RWPE2 (cell line): ENCODE measurements at places on chromosomes 12 and 14.

DNA sequence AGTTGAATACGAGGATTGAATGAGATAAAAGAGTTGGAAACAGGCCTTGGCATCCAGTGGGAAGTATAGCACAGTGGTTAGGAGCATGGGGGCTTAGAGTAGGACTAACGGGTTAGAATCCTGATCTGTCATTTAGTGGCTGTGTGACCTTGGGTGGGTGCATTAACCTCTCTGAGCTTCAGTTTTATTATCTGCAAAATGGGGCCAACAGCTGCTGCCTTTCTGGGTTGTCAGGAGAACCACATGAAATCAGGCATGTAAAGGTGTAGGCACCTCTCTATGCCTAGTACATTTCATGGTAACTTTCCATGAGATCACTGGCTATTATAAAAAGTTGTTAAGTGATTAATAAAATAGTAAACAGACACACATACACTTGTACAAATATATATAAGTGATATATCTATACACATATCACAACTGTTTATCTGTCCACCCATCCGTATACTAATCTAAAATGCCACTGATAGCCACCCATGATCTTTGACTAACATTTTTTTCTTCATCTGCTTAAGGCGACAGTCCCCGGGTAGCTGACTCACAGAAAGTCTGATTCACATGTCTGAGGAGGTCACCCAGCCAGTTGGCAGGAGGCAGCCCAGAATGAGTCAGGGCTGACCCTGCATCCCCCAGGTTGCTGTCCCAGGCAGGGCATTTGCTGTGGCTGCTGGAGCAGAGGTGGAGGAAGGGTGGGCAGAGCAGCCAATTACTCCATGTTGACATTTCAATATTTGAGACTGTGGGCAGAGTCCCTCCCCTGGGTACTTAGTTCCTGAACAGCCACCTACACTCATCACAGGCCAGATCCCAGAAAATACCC lies 125.6 kb upstream of the NOS1 start:
- DNase-seq = no peak

- DNase-seq = no peak
These were observed 9.6 kb downstream of the GSG1 start for GRCh38 chr12:13093848-13094220.

GRCh38 chr12:6899837-6900519 lies 4.6 kb upstream of the LRRC23 start:
- DNase-seq = no peak

DNA sequence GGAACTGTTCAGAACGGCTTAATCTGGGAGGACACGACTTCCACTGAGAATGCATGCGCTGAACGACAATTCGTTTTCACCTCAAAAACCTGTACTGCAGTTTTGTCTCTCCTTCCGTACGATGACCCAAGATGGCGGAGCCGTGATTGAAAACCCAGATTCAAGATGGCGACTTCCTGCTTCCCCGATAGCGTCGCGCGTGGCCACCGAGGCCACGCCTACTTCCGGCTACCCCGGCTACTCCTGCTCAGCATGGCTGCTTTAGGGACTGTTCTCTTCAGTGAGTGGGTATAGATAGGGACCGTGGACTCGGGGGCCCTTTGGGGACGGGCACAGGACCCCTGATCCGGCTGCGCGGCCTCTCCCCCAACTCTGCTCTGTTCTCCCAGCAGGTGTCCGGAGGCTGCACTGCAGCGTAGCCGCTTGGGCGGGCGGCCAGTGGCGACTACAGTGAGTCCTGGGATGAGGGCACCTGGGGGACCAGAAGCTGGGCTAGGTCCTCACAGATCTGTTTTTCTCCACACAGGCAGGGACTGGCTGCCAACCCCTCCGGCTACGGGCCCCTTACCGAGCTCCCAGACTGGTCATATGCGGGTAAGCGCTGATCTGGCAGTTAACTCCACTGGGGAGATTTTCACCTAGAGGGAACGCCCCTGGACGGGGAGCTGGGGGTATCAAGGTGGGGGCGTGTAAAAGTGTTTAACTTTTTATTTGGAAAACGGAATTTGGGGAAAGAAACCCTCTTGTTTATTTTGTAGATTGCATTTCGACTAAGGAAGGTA lies at the start of gene MRPL52:
TSS of gene MRPL52 (plus strand) at position 227 of the 782 bp plus-strand sequence. CDS start at position 253, 26 bp downstream.
- peak; percentile 90 for DNase-seq

GRCh38 chr12:128819293-128820144 lies 4.2 kb downstream of the SLC15A4 start:
- DNase-seq = no peak
